NCI-H2081 treated with DMSO at 0.1 percent for 48 hours (cell line): ENCODE measurements at places on chromosomes 4 and X.

DNA sequence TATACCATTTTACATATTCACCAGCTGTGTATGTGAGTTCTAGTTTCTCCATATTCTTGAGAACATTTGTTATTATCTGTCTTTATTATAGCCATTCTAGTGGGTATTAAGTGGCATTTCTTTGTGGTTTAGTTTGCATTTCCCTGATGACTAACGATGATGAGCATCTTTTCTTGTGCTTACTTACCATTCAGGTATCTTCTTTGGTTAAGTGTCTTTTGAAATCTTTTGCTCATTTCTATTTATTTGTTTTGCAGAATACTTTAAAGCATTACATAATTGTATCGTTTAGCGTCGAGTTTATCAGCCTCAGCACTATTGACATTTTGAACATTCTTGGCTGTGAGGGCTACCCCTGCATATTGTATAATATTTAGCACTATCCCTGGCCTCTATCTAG lies 85.4 kb downstream of the FRMPD4 start:
- DNase-seq = no peak

- no peak for DNase-seq
Measured at GRCh38 chr4:80268936-80269335, 2.5 kb downstream of the FGF5 start.

GRCh38 chr4:71377561-71377960 lies 38.7 kb downstream of the SLC4A4 start:
- no peak for DNase-seq

DNA sequence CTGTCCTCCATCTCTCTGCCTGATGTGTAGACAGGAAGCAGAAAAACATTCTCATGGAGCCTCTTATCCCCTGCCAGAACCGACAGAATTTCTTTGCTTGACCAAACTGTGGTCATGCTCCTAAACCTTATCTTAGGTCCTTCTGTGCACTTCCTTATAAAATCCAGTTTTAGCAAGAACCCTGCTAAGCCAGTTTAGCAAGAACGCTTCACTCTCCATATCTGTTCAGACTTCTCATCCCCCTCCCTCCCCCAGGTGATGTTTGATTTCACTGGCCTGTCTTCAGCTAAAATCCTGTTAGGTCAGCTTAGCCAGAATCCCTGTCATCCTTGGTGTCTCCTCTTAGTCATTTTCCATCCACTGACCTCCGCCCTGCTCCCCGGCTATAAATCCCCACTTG lies 1130.9 kb upstream of the PRKX start:
- no peak for DNase-seq

GRCh38 chrX:111831343-111831742 lies 44.6 kb upstream of the TRPC5OS start:
- DNase-seq = peak; percentile 29

- DNase-seq = no peak
Measured at GRCh38 chrX:24242649-24243175, 71.2 kb downstream of the SUPT20HL2 start.

DNA sequence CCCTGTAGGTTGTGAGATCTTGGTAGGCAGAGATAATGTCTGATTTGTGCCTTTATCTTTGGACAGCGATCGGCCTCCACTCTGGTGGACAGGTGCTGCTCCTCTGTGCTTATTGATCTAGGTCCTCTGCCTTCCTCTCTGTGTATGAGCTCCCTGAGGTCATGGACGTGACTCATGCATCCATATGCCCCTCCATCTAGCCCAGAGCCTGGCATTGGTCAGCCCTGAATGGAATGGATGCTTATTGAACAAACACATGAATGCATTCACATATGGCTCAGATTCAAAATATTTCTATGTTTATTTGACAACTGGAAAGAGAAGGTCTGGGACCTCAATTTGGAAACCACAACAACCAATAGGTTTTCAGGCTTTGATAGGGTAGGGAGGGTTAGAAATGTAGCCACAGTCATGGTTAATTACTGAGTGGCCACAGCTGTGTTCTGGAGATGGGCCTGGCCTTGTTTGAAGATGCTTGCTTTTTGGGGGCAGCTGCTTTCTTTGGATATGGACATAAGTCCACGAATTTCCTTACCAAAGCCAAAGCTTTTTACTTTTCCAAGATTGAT lies 76.2 kb downstream of the SEL1L3 start:
- no peak for DNase-seq

DNA sequence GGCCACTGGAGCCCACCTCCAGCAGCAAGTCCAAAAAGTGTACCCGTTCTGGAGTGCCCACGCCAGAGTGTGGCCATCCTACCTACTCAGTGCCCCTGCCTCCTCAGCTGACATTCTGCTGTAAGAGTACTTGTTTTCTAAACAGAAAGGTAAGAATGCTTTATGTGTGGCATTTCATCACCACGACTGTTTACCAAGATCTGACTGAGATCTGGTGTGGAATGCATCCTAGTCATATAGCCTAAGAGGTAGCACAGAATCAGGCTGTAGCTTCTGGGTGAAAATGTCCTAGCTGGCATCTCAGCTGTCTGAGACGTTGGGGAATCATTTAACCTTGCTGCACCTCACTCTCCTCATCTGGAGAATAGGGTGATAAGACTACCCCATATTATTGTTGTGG lies 638.7 kb upstream of the TENM3 start:
- DNase-seq = no peak

DNA sequence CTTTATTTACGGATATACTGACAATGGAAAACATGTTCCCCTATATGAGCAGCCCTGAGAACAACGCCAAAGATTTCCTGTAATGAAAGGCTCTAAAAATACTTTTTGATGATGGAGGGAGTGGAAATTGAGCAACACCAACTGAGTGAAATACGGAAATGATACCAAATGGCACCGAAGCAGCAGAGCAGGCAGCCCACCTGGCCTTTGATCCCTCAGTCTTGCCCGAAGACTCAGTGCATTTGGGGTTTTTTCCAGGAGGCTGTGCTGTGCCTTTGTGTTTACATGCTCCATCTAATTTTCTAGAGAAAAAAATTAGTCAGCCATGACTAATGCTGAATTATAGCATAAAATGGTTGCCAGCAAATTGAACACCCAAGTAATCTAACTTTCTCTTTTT lies 169.9 kb upstream of the RBPJ start:
- DNase-seq = no peak

GRCh38 chrX:119624417-119624816 lies 18.2 kb upstream of the NKRF start:
- no peak for DNase-seq

- DNase-seq = no peak
Measured at GRCh38 chrX:111169141-111169540, 73.2 kb downstream of the PAK3 start.

GRCh38 chrX:63664741-63665140 lies 120.3 kb downstream of the ARHGEF9 start:
- DNase-seq = no peak

DNA sequence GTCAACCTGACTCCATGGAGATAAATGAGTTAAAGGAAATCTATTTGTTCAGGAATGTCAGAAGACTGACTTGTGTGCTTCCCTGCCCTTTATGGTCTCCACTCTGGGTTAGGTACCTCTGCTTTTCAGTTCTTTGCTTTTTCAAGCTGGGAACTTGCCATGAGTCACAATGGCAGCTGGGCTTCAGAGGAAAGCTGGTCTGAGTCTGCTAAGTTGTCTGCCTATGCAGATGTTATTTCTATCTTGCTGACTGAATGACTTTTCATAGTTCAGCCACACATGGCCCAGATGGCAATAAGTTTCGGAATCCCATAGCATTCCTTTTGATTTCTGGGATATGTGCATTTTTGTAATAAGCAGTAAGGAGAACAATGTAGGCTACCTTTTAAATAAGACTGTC lies 337.9 kb upstream of the FGF13 start:
- no peak for DNase-seq
